ENCODE measurements at places on chromosomes 6 and 20.
A peak's percentile ranks its signal among the peaks of the same experiment; 100 is the strongest.

DNA sequence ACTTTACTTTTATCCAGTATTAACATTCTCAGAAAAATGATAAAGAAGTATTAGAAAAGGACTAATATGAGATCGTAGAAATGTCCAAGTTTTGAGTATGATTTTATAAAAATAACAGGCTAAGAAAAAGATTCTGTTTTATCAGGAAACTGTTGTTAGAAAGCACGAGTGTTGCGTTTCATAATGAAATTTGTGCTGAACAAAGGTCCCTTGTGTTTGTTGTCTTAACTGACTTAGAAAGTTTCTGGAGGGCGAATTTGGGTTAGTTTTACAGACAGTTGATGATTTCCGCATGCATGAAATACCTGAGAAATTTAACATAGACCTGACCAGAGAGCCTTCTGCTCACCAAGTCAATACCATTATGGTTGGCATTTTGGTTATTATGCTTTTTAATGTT is 136.0 kb downstream of the FNDC1 start:
- no peak for DNase-seq

- no peak for DNase-seq
Measured at GRCh38 chr6:2781685-2782355, 16.6 kb downstream of the WRNIP1 start.

DNA sequence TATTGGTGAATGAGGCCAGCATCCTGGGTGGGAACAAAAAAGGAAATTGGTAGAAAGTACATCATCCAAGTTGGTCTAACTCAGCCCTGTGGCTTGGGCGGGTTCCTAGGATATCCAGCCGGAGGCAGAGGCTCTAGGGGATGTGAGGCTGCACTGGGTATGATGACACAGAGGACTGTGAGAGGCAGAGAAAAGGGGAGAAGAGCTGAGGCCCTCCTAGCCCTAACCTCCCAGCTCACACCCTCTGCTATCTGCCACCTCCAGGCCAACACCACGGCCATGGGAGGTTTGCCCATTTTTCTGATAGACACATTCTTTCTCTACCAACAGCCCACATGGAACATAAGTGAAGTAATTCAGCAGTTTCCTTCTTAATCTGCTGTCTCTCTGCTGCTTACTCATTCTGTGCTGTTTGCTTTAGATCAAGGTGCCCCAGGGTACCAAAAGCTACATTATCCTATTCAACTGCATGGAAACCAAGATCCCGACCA is 284.4 kb downstream of the ESR1 start:
- DNase-seq = peak; percentile 80

DNA sequence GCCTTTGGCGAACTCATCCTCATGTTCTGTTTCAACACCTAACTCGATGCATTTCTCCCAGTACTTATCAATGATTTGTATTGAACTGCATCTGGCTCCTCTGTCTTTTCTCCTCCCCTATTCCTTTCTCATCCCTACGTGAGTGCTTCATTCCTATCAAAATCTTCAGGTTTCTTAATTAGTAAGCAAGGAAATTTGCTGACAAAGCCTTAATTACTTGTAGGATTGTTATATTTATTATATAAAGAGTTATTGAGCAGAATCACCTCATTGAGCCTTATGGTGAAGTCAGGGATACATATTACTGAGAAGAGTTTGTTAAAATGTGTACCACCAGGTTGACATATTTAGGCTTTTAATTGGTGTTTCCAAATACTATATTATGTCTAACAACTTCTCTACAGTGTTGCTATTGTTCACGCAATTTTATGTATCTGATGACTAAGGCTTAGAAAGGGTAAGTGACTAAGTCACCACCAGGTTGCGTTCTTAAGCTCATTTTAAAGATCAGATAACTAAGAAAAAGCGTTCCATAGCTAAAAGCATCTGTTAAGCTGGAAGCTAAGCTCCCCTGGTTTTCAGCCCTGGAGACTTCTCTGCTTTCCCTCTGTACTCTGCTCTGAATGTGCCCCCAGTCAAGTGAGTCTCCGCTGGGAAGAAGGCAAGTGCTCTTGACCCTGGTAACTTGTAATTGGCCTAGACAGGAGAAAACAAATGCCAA is 18.9 kb downstream of the SCGN start:
- DNase-seq = no peak

DNA sequence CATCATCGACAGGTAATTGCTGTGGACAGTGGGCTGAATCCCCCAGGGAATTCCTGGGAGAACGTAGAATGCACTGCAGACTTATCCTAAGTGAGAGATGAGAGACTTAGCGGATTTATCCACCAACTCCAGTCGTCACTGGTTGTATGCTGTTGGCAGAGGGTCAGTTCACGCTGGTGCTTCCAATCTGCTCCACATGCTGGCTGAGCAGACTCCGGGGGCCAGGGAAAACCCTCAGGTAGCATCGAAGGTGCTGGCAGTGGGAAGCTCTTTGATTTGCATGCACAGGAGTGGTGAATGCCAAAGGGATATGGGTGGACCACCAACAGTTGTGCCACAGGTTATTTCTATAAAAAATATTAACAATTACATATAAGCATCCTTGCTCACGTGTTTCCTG is 20.2 kb downstream of the TTLL9 start:
- no peak for DNase-seq

- peak; percentile 50 for DNase-seq
Measured at GRCh38 chr6:170087941-170088581, 202.8 kb downstream of the DLL1 start.

DNA sequence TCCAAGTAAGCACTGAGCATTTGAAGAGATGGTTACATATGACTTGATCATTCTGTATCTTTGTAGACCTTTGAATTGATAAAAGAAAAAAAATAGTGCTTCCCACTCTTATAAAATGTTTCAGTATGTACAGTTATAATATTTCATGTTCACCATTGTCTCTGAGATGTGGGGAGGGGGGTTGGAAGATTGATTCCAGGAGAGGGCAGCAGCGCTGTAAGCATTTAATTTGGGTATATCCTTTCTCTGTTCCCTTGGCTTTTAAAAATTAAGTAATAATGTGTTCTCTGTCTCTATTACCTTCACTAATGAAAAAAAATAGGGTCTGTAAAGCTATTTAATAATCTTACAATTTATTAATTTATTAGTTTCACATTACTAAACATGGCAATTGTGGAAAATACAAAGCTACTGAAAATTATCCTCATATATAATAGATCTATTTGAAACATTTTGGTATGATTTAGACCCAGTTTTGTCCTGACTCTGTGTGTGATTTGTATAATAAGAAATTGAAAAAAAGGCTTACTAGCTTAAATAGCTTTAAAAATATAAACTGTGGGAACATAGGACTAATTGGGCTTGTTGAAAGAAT is 341.2 kb downstream of the CDKAL1 start:
- peak; percentile 40 for DNase-seq

- DNase-seq = no peak
Measured at GRCh38 chr6:20584100-20584731, 50.0 kb downstream of the CDKAL1 start.

DNA sequence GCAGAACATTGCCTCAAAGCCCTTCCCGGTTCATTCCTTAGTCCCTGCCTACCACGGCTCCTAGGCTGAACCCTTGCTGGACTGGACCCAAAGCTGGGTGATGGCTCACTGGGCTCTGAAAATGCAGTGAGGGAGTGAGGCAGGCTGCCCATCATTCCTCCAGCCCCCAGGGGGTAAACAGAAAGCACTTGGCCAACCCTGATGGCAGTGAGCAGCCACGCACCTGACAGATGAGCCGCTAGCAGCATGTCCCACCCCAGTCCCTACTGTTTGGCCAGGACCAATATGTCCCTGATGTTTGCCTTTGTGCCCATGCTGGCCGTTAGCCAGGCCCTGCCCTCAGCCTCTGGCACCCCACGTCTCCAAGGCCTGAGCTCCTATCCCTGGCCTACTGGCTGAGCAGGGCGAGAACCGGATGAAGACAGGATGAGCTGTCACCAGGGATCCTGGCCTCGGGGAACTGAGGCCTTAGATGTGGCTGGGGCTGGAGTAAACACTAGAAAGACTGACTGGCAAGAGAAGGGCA is 19.4 kb upstream of the BAK1 start:
- no peak for DNase-seq

- DNase-seq = peak; percentile 76
Measured at GRCh38 chr6:38012573-38012972, 193.0 kb downstream of the ZFAND3 start.

DNA sequence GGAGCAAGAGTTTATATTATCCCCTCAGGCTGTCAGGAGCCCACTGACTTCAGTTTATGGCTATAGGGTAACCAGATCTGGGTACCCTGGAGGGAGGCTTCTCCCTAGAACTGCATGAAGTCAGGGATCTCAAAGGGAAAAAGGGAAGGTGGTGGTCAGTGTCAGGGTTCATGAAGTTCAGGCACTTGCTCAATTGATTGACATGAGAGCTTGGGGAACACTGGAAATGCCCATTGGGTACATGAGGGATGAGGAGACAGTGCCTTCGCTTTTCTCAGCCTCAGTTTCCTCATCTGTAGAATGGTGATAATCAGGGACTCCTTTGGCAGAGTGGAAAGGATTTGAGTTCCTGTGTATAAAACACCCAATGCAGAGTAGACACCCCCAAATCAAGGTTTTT is 22.6 kb downstream of the SIRPA start:
- no peak for DNase-seq

All from hematopoietic multipotent progenitor cell treated with erythropoietin and hydrocortisone succinate and interleukin-3 and kit ligand, for 6 days (in vitro differentiated cells).